ENCODE measurements at places on chromosomes 6 and 20. TPM values are rescaled to one million over a fixed set of nuclear protein-coding genes. Genes with fewer than 3 reads are reported as not detected.

The PHF10 gene
- total RNA-seq: 27.2 TPM

- H3K27me3 ChIP-seq: no peaks in the 10 kb centered on the region
- H3K27ac ChIP-seq: no peak overlapping the region
- no peak for DNase-seq
- no peak overlapping the region for H3K4me3 ChIP-seq
- H3K36me3 ChIP-seq: no peaks in the 10 kb centered on the region
These were observed 128.6 kb downstream of the RNF144B start for GRCh38 chr6:18515767-18516166.

DNA sequence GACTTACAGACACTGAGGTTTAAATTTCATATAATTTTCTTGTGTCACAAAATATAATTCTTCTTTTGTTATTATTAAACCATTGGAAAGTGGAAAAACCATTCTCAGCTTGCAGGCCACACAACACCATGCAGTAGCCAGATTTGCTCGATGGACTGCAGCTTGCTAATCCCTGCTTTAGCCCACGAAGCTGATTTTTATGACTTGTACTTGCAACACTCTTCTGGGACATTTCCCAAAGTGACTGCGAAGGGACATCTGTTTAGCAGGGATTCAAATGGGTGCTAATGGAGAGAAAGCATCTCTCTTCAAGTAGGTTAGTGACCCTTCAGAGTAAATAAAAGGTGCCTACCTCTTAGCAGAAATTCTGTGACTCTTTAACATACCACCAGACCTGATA, 304.6 kb upstream of the ZFP64 start:
- H3K27me3 ChIP-seq: no peaks in the 10 kb centered on the region
- H3K27ac ChIP-seq: no peak overlapping the region
- H3K4me1 ChIP-seq: peaks cover 5% of the 10 kb centered on the region

GRCh38 chr6:135018052-135018451, 36.6 kb downstream of the HBS1L start:
- no peak overlapping the region for H3K27ac ChIP-seq
- no peak for DNase-seq
- no peaks in the 10 kb centered on the region for H3K4me1 ChIP-seq
- H3K36me3 ChIP-seq: no peaks in the 10 kb centered on the region

- H3K27me3 ChIP-seq: peaks cover 51% of the 10 kb centered on the region
- no peak overlapping the region for H3K4me3 ChIP-seq
- DNase-seq: no peak
- no peaks in the 10 kb centered on the region for H3K4me1 ChIP-seq
These were observed 87.1 kb downstream of the PREX1 start for GRCh38 chr20:48740712-48741111.

GRCh38 chr6:112227992-112228391, 26.4 kb downstream of the LAMA4 start:
- peaks cover 21% of the 10 kb centered on the region for H3K4me1 ChIP-seq
- no peak for DNase-seq
- no peak overlapping the region for H3K4me3 ChIP-seq
- H3K27ac ChIP-seq: no peak overlapping the region
- peaks cover 6% of the 10 kb centered on the region for H3K36me3 ChIP-seq
